ENCODE measurements at places on chromosomes 2 and 18.

DNA sequence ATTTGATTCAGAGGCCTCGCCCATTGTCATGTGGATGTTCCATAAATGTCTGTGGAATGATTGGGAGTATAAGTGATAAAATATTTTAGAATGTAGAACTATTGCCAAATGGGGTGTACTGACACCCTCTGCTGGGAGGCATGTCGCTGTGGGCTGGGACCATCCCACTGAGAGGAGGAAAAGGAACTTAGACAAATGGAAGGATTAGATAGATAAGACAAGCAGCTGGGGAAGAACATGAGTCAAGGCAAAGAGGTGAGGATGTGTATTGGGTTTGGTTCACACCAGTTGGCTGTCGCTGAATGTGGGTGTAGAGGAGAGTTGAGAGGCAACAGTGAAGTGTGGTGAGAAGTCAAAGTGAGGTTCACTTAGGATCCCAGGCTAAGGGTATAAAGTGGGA, 4.0 kb downstream of the C2orf74 start:
- no peak for DNase-seq

DNA sequence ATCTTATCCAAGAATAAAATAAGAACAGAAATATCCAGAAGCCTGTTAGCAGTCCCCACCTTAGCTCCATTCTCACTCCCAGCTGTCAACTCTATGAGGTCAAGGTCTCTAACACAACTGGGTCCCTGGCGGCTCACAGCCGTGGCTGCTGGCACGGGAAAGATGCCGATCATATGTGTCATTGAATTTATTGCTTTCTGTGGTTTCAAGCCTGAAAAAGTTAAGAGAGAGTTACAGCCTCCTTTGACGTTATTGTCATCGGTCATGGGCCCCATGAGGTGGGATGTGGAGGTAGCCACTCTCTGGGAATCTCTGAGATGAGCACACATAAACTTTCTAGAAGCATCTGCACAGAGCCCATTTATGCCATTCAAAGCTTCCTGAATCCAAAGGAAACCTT, 28.7 kb upstream of the CABLES1 start:
- no peak for DNase-seq

- no peak for DNase-seq
These were observed 176.9 kb upstream of the MC4R start for GRCh38 chr18:60549338-60549960.

- no peak for DNase-seq
These were observed 150.7 kb downstream of the DYSF start for GRCh38 chr2:71603851-71604725.

GRCh38 chr2:72139874-72140620, 7.6 kb downstream of the CYP26B1 start:
- no peak for DNase-seq

DNA sequence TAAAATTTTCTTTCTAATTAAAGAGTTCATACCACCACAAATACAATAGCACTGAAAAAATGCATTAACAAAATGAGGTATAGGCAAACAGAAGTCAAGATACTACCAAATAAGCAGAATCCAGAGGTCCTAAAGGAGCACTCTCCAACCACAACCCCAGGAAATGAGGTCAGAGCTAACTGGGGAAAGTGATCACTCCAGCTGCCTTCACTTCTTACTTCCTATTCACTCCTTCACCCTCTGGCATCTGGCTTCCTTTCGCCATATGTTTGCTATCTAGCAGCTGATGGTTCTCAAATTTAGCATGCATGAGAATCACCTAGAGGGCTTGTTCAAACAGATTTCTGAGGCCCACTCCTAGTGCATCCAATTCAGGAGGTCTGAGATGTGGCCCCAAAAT, 212.6 kb upstream of the ACVR2A start:
- DNase-seq, result no peak

DNA sequence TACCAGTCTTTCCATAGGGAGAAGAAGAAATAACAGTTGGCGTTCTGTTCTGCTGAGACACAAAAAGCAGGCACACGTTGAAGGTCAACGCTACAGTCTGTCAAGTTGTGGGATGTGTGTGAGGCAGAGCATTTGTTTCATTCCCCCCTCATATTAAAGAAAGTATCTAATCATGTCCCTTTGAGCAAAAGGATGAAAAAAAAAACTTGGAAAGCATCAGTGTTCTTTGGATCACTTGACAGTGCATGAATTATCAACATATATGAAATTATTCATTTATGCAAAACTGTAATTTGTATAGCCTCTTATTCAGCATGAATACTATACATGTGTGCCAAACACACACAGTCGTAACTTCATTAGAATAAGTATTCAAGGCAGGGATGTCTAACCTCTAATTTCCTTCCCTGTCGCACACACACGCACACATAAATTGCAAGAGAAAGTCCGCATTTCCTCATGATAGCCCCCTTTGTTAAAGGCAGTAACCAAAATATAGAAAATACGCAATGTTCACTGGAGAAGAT, 228.6 kb downstream of the RND3 start:
- DNase-seq, result no peak

DNA sequence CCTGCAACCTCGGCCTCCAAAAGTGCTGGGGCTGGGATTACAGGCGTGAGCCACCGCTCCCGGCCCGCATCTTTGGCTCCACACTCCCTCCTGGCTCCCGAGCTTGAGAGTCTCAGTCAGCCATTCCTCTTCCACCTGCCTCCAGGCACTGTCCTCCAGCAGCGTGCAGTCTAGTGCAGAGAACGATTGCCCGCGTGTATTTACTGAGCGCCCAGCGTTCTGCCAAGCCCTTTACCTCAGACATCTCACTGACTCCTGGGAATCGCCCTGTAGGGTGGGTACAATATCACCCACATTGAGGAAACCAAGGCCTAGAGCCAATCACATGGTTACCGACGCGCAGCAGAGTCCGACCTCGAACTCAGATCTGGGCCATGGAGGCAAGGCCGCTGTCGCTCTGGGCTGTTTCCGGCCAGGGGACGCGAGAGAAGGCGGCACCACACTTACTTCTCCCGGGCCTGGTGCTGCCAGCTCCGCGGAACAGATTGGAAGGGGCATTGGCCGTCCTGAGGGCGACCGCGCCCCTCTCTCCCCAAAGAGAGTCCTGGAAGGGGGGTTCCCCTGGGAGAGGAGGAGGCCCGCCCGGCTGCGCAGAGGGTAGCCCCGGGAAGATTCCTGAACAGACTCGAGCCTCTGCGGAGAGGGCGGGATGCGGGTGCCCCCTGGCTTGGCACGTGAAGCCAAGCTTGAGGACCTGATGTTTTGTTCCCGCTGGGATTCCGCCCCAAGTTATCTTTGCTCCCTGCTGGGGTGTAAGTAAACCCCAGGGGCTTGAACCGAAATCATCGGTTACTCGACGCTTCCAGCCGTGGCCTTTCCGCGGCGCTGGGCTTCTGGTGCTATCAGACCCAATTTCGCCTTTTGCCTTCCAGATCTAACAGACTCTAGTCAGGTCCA, 5.2 kb upstream of the DLX2 start:
- DNase-seq, result no peak

- no peak for DNase-seq
These were observed 206.7 kb upstream of the RBBP8 start for GRCh38 chr18:22726469-22726868.

- no peak for DNase-seq
These were observed 50.1 kb downstream of the GALR1 start for GRCh38 chr18:77299706-77300105.

DNA sequence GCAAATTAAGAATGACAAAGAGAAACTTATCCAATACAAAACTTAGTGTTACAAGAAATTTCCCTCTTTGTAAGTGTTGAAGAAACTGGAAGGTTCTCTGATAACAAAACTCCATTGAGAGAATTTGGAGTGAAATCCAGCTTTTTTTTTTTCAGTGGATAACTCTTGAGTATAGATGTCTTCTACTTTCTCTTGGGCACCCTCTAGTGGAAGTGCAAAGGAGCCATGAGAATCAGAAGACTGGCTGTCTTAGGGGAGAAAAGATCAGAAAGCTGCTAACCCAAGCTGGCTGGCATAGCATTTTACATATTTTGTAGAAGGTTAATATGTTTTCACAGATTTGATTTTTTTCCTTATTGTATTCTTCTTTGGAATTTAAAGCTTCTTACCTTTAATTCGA, 138.8 kb upstream of the SATB2 start:
- DNase-seq, result no peak

- DNase-seq, result no peak
These were observed 18.9 kb downstream of the SALL3 start for GRCh38 chr18:78998371-78999071.

DNA sequence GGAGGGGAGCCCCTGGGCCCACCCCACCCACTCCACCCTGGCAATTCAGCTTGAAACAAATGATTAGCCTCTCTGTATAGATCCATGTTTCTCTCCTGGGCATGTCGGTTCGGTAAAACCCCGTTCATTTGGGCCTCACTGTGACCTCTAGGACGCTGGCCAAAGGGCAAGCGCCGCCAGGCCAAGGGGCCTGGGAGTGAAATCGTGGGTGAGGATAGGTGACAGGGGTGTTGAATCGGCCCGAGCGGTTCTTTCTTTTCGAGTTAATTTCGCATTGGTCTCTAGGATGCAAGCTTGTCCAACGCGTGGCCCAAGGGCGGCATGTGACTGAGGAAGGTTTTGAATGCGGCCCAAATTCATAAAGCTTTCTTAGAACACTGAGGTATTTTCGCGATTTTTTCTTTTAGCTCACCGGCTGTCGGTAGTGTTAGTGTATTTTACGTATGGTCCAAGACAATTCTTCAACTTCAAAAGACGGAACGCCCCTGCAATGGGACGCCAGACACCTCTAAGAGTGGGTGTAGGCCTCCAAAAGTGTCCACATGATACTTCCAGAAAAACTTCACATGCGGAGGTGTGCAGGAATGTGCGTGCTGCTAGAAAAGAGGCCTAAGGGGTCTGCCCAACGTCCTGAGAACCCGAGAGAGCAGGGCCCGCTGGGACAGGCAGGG, 9.8 kb upstream of the ARID5A start:
- no peak for DNase-seq

GRCh38 chr2:151904021-151904420, 75.8 kb upstream of the ARL5A start:
- no peak for DNase-seq

GRCh38 chr2:160257743-160258491, 57.8 kb upstream of the ITGB6 start:
- no peak for DNase-seq

GRCh38 chr2:3242747-3243369, 134.8 kb downstream of the EIPR1 start:
- DNase-seq, result no peak

- DNase-seq, result no peak
These were observed 15.6 kb upstream of the ERBB4 start for GRCh38 chr2:212554233-212554632.
